Retina (tissue), 1 donor: ENCODE measurements at places on chromosomes 5 and 9.
A peak's percentile ranks its signal among the peaks of the same experiment; 100 is the strongest.

- no peak for DNase-seq
Measured at GRCh38 chr5:114430532-114430931, 68.7 kb downstream of the KCNN2 start.

- no peak for DNase-seq
Measured at GRCh38 chr5:2143646-2144353, 261.1 kb upstream of the IRX4 start.

- DNase-seq = peak; percentile 52
Measured at GRCh38 chr9:95463148-95464060, 53.4 kb downstream of the PTCH1 start.

GRCh38 chr5:125720348-125720685, 702.9 kb upstream of the GRAMD2B start:
- no peak for DNase-seq

DNA sequence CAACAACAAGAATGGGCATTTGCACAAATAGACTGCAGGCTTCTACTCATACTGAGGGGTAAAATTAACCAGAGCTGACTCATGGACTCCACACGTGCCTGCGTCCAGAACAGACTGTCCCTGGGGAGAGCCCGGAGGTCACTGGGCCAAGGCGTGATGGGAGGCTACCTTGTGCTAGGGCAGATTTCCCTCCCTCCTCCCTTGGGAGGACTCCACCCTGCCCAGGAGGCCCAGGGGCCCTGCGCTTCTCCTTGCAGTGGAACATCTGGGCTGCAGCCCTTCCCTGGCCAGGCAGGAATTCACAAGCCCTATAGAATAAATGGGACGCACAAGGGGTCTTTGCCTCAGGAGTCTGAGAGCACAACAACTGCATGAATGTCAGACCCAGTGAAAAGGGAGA, 35.6 kb downstream of the IRX2 start:
- DNase-seq = no peak

- DNase-seq = no peak
Measured at GRCh38 chr5:142794537-142794936, 24.4 kb downstream of the ARHGAP26 start.

DNA sequence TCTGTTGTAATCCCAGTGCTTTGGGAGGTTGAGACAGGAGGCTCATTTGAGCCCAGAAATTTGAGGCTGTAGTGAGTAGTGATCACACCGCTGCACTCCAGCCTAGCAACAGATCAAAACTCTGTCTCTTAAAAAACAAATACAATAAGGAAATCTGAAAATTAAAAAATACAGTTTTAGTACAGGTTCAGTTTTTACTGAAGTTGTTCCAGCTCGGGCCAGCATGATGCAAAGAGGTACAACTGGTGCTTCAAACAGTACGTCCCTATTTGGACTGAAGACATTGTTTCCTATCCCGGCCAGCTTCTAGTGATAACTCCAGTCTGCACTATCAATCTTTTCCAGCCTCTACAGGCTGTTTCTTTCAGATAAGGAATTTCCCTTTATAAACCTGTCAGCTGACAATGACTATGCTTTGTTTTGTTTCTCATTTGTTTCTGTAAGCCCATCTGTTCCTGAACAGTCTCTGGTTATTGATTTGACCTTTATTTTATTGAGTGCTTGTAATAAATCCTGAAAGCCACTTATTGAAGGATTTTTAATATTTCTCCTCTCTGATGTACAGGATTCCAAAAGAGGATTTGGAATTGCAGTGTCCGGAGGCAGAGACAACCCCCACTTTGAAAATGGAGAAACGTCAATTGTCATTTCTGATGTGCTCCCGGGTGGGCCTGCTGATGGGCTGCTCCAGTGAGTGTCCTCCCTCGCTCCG, 41.9 kb downstream of the TJP2 start:
- DNase-seq = no peak

DNA sequence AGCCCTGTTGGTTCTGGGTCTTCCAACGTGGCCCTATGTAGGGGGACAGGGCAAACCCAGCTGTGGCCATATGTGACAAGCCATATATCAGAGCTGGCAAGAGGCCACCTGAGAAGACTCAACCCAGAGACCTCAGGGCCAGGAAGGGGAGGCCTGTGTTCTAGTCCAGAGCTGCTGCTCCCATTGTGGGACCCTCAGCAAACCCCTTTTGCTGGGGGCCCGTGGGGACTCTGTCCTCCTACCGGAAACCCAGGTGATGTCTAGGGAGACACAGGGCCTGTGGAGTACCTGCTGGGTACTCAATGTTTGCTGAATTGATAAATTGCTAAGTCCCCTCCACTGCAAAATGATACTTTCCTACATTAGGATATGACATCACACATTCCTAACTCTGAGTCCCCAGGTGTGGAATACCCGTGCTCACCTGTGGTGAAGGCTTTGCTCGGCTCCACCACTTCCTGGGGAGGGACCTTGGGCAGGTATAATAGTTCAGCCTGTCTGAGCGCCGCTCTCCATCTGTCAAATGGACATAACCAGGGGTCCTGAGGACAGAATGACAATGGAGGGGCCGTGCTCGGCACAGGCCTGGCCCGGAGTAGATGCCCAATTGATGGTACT, 38.4 kb upstream of the ASS1 start:
- no peak for DNase-seq

DNA sequence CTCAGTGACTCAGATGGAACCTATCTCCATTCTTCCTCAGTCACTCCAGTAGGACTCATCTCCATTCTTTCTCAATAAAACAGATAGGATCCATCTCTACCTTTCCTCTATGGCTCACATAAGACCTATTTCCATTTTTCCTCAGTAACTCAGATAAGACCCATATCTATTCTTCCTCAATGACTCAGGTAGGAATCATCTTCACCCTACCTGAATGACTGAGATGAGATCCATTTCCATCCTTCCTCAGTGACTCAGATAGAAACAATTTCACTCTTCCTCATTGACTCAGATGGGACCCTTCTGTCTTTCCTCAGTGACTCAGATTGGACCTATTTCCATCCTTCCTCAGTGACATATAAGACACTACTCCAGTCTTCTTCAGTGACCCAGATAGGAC, 165.1 kb downstream of the FBXO4 start:
- DNase-seq = no peak

DNA sequence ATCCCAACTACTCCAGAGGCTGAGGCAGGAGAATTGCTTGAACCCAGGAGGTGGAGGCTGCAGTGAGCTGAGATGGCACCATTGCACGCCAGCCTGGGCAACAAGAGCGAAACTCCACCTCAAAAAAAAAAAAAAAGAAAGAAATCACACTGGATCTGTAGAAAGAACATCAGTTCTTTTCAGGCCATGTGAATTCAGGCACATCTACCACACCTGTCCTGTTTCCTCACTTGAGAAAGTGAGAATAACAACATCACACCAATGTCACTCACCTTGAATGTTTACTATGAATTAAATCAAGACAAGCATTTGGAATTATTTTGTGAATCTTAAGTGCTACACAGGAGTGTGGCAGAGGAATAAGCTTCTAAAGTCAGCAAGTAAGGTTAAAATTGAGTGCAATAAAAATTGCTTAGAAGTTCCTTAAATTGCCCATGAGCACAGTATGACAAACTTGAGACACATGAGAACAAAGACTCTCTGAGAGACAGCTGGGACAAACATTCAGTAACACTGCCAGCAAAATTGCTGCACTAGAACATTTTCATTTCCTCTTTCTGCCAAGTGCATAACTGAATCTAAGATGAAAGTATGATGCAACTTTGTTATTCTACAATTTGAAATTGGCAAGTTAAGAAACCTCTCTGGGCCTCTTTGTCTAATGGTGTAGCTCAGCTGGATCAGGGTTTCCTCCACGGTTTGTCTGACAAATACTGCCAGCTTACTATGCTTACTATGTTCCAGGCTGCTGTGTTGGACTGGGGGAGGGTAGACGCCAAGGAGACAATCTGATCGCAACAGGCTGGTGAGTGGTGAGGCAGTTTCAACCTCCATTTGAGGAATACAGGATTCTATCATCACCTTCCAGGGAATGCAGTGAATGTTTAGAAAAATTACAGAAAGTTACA, 1.9 kb upstream of the RIC1 start:
- no peak for DNase-seq

- no peak for DNase-seq
Measured at GRCh38 chr5:149762958-149763630, 33.0 kb downstream of the PPARGC1B start.

- DNase-seq = no peak
Measured at GRCh38 chr9:117718085-117718484, 13.9 kb downstream of the TLR4 start.

- no peak for DNase-seq
Measured at GRCh38 chr5:67746103-67746502, 469.5 kb upstream of the PIK3R1 start.

DNA sequence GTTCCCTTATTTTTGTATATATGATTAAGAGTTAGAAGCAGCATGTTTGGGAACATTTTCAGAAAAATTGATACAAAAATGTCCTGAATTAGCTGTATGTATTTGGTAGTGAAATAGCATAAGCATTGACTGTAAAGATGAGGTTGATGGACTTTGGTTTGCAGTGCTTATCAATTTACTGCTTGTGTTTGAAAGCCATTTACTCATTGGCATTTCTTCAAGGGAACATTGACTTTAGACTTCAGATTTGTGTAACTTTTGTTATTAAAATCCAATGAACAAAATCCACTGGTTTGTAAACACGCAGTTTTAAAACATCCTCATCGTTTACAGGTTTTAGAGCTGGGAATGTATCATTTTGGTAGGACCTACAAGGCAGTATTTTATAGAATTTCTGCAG, 61.3 kb downstream of the KDM4C start:
- no peak for DNase-seq

GRCh38 chr9:95981761-95982390, 106.4 kb downstream of the ERCC6L2 start:
- peak; percentile 36 for DNase-seq

DNA sequence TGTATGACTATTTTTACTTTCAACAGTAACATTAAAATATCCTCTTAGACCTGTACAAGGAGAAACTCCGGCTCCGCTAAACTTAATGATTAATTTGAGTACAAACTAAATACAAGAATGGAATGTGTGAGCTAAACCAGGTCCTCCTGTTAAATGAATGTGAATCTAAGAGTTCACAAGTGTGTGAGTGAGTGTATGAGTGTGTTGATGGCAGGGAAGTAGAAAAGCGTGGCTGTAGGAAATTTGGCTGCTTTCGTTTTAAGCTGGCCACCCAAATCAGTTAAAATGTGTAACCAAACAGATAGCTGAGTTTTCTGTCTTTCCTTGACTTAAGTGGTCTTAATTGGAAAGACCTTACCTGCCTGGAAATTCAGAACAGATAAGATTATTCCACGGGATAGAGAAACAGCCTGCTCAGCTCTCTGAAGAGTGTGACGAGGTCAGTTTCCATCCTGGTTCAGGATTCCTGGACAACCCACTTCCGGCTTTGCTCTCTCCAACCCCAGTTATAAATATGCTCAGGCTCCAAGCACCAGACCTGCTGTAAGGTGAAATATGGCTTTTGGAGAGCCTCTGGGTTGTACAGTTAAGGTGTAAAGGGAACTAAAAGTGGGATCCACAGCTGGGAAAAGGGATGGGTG, 908.6 kb upstream of the EDIL3 start:
- no peak for DNase-seq

- no peak for DNase-seq
Measured at GRCh38 chr5:17113174-17113958, 104.1 kb upstream of the BASP1 start.

GRCh38 chr5:150734579-150735384, 24.0 kb downstream of the DCTN4 start:
- no peak for DNase-seq

DNA sequence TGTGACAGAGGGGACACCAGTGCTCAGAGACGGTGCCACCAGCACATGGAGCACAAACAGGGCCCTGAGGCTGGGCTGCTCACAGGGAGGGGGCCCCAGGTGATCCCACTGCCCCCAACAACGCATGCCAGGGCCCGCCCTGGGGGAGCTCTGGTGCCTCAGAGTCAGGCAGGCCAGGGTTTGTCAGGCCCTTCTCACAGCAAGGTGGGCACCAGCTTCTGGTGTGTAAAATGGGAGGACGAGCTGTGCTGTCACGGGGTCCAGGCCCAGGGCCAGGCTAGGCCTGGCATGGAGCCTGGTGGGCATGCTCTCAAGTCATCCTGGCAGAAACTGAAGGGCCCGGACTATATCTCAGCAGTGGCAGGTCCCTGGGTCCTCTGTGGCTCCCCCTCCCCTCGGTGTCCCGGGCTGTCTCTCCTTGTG, 34.5 kb downstream of the PRRT1B start:
- no peak for DNase-seq

DNA sequence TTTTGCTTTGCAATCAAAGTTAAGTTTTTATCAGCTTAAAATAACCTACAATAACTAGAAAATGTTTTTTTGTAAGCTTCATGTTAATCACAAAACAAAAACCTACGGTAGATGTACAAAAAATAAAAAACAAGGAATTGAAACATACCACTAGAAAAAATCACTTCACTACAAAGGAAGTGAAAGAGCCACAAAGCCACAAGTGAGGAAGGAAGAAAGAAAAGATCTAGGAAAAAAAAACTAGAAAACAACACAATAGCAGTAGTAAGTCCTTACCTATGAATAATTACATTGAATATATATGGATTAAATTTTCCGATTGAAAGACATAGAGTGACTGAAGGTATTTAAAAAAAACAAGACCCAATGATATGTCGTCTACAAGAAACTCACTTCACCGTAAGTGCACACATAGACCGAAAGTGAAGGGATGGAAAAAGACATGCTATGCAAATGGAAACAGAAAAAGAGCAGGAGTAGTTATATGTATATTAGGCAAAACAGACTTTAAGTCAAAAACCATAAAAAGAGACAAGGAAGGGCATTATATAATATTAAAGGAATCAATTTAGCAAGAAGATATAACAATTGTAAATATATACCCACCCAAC, 13.4 kb upstream of the ZDHHC21 start:
- no peak for DNase-seq

DNA sequence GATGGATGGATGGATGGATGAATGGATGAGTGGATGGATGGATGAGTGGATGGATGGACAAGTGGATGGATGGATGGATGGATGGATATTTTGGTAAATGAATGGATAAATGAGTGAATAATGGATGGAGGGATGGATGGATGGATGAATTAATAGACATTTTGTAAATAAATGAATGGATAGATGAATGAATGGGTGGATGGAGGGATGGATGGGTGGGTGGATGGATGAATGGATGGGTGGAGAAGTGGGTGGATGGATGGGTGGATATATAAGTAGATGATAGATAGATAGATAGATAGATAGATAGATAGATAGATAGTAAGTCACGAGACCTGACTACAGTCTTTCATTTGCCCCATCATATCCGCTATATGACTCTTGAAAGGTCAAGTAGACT, 82.7 kb upstream of the OLFM1 start:
- DNase-seq = no peak

- DNase-seq = no peak
Measured at GRCh38 chr5:32991421-32991815, 280.3 kb downstream of the NPR3 start.

GRCh38 chr5:105150323-105150722, 1587.7 kb upstream of the NUDT12 start:
- DNase-seq = peak; percentile 5

GRCh38 chr5:2674456-2674855, 77.0 kb downstream of the IRX2 start:
- DNase-seq = no peak

GRCh38 chr5:141654298-141654697, 3.1 kb upstream of the FCHSD1 start:
- DNase-seq = no peak
